ENCODE measurements at places on chromosomes 16 and 17.

DNA sequence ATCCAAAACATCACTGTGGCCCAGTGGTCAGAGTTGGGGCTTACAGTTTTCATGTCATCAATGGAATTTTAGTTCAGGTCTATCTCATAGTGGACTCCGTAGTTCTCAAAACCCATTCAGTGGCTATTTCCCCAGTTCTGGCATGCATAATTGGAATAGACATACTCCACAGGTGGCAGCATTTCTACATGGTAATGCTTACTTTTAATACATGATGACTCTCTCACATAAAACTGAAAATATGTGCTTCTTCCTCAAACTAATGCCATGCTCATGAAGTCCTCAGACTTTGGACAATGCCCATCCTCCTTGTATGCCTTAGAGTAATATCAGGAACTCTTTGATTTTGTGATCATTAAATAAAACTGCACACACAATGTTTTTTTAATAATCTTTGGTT lies 857.4 kb upstream of the GOT2 start:
- DNase-seq = no peak

DNA sequence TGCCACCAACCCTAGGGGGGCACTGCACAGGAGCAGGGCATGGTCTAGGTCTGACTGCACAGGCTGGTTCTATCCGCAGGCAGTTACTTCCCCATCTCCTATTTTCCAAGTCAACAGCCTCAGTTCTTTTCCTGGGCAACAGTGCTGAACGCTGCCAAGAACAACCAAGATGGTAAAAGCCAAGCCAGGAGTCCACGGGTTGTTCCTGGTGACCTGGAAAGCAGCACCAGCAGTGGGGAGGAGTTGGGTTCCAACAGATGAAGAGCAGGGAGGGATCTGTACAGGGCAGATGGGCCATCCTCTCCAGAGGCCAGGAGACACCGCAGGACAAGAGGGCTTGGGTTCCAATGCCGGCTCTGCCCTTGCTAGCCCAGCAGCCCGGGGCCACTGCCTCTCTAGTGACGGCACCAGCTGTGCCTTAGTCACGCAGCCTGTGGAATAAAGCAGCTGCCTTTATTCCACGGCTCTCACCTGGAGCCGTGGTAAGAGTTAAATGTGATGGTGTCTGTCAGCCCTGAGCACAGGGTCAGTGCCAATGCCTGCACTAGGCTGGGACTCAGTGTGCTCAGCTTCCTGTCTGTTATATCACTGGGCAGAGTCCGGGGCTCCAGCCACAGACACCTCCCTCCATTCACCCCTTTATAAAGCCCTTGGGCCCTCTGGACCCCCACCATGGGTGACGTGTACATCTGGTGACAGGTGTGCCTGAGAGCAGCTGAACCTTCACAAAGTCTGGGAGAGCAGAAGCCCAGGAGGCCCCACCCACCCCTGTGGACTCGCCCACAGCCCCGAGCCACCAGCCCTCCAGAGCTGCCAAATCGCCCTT lies 44.9 kb downstream of the MARF1 start:
- DNase-seq = no peak

DNA sequence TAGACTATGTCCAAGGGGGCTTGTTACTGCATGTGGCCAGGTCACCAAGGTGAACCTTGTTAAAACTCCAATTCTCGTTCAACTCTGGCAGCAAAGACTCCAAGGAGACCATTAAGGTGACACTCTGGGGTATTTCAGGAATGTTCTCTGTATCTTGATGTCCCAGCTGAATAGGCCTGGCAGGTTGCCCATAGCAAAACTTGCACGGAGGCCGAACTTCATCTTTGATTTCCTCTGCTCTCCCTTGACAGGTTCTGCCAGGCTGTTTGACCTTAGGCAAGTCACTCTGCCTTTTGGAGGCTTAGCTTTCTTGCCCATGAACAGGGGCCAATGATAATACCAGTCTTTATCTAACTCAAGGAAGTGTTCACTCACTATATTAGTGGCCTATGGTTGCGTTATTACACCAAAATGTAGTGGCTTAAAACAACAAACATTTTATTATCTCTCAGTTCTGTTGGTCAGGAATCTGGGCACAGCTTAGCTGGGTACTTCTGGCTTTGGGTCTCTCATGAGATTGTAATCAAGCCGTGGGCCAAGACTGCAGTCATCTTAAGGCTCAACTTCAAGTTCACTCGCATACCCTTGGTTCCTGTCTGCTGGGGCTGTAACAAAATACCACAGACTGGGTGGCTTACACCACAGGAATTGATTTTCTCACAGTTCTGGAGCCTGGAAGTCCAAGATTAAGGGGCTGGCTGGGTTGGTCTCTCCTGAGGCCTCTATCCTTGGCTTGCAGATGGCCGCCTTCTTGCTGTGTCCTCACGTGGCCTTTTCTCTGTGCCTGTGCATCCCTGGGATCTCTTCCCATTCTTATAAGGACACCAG lies 168.5 kb downstream of the UTP18 start:
- no peak for DNase-seq

GRCh38 chr16:89121691-89122321 lies 28.2 kb downstream of the ACSF3 start:
- no peak for DNase-seq

DNA sequence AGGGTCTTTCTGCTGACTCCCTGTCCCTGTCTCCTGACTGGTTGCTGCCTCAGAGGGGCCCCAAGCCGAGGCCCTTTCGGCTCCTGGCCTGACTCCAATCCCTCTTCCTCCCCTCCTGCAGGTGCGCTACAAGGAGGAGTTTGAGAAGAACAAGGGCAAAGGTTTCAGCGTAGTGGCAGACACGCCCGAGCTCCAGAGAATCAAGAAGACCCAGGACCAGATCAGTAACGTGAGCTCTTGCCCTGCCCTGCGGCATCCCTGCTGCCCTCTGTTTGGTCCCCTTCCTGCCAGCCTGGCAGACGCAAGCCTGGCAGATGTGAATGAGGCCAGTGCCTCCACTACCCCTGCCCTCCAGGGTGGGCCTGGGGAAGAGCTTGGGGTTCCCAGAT lies 27.1 kb upstream of the LASP1NB start:
- DNase-seq = no peak

DNA sequence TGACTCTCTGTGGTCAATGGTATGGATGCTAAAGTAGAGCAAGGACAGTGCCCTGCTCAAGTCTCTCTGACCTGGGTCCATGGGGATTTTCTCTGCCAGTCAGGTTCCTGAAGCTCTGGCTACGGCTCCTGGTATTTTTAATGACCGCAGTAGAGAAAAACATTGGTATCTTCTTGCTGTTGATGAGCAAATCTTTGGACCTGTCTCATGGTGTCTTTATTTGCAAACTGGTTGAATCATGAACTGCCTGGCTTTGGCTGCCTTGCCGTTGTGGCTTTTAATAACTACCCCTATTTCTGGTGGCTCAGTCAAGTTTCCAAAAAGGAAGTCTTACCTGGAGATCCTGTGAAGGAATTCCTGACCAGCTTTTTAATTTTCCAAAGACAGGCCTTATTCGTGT lies 8.7 kb downstream of the FAM234A start:
- no peak for DNase-seq

DNA sequence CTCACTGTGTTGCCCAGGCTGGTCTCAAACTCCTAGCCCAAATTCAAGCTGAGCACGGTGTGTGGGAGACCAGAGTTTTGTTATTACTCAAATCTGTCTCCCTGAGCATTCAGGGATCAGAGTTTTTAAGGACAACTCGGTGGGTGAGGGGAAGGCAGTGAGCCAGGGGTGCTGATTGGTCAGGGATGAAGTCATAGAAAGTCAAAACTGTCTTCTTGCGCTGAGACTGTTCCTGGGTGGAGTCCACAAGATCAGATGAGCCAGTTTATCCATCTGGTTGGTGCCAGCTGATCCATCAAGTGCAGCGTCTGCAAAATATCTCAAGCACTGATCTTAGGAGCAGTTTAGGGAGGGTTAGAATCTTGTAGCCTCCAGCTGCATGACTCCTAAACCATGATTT lies 346.3 kb downstream of the TMEM114 start:
- DNase-seq = no peak

DNA sequence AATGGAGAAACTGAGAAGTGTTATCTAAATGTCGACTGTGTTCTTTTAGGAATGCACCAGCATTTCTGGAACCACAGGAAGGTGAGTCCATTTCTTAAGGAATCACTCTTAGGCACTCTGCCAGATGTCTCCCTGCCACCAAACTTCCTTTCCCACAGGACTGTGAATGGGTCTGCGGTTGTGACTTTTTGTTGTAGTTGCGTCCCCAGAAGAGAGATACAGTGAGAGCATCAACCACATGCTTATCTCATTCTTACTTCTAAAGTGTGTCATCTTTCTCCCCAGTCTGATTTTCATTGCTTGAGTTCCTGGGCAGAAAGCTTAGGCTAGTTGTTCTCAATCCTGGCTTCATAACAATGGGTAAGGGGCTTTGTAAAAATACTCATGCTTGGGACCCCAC lies 13.4 kb downstream of the ITPRIPL2 start:
- DNase-seq = no peak

DNA sequence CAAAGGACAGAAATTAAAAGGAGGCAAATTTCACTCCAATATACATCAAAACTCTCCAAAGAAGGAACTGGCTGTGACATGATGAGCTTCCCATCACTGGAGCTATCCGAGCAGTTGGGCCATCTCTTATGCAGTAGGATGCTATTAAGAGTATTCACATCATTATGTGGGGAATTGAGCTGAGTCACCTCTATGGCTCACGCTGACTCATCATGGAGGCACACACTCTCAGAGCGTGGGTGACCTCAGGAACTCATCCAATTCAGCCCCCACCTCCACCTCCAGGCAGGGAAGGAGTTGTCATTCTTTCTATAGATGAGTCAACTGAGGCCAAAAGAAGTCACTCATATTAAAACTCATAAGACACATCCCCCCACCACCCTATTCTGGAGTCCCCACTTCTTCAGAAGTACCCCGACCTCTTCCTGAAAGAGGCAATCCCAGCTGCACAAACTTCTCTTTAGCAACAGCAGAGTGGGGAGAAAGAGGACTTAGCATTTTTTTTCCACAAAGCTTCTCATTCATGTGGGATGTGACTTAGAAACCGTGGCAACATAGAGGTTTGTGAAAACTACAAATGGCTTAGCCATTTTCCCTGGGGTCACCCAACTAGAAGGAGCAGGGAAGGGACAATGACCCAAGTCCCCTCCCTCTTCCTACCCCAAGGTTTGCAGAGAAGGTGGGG lies 32.5 kb downstream of the ABCC12 start:
- no peak for DNase-seq
